ENCODE measurements at places on chromosomes 2 and 18.

DNA sequence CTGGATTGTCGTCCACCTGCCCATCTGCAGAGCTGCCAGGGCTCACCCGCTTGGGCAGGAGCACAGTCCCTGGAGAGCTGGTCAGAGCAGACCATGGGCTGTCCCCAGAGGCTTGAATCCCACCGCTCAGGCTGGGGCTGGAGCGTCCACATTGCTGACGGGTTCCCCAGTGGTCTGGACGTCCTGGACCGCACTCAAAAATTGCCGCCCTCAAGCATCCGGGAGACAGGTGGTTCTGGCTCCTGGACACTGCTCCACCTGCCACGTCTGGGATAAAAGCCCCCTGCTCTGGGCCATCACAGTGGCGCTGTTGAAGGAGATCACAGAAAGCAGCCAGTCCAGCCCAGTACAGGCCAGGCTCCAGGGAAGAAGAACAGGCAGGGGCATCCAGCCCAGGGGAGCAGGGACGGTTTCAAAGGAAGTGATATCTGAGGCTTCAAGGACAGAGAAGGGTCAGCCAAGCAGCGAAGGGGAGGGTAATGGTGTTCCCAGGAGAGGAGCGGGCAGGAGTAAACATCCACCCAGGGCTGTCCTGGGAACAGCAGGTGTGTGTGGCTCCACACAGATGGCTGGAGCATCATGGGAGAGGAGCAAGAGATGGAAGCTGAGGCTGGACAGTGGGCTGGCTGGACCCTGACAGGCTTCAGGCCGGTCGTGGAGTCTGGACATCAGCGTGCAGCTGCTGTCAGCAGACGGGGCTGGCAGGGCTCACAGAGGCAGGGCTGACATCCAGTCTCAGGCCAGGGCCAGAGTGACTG, 21.9 kb upstream of the ID2 start:
- DNase-seq, result peak; percentile 74

GRCh38 chr2:38751596-38752410, 642 bp upstream of the SRSF7 start:
- DNase-seq, result peak; percentile 70

- DNase-seq, result no peak
Observed at GRCh38 chr18:13372531-13372951, 154.0 kb downstream of the LDLRAD4 start.

GRCh38 chr18:9791991-9792390, 83.9 kb downstream of the RAB31 start:
- no peak for DNase-seq

DNA sequence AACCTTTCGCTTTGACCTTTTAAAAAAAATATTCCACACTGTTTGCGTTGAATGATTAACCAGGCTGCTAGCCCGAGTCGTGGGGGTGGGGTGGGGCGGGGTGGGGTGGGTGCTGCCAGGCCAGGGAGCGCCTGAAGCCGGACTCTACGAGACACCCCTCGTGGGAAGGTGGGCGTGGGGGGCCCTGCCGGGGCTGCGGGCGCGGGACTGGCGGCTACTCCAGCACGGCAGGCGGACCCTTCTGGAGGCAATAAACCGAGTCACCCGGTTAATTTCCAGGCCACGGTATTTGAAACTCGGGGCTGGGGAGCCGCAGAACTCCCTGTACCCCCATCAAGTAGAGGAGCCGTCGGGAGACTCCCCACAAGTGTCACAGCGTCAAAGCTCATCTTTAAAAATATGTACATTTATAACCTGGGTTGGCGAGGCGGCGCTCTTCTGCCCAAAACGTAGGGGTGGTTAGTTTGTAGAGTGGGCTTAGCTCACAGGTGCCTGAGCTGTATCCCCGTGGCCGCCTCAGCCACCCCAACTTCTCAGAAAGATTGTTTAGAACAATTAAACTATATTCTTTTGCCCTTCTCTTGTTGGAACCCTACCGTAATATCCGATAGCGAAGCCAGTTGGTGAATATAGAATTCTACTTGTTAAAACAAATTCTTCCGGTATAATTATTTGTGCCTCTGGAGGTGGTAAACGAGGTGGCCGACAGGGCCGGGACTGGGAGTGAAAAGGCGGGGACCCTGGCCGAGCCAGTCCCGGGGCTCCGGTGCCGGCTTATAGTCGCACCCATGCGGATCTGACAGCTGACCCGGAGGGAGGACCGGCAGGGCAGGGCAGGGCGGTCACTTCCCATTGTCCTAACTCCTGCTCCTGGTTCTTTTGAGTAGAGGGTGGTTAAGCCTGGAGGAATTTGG, 1.4 kb downstream of the B3GNT2 start:
- DNase-seq, result peak; percentile 47

GRCh38 chr2:215320679-215321078, 8.8 kb downstream of the ATIC start:
- DNase-seq, result no peak

DNA sequence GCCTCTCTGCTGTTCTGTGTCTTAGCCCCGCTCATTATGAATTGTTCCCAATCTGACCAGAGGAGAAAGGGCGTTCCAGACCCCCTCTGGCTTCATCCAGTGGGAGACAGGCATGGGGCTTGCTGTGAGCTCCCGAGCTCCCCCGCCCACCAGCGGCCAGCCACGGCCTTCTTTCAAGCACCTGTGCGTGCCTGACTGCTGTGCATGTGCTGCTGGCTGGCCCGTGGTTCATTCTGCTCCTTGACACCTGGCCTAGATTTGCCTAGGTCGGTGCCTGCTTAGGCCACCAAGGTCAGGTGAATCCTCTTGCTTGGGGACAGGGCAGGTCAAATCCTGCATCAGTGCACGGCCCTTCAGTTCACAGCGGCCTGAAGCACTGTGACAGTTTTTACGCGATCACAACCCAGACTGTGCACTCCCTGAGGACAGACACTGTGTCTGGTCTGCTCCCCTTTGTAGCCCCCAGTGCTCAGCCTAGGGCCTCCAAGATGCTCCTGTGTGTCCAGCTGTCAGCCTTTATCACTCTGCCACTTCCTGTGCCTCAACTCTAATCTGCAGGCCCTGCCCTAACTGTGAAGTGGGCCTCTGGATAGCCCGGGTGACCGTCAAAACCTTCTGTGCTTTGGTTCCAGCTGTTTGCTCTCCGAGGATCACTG, 3.6 kb upstream of the LPIN1 start:
- peak; percentile 31 for DNase-seq

DNA sequence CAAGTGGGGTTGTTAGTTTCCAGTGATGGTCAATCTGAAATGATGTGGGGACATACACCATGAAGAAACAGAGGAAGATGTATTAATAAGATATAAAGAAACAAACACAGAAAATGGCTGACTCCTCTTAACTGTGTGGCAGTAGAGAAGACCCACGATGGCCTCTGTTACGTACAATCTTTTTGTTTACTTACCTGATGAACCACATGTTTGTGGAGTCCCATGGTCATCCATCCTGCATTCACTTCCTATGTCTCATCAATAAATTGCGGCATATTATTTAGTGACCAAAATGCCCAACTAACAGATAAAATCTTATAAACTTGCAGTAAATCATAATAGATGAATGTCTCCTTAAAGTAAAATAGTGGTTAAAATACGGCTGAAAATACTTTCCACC, 740.1 kb upstream of the LINC00305 start:
- no peak for DNase-seq

DNA sequence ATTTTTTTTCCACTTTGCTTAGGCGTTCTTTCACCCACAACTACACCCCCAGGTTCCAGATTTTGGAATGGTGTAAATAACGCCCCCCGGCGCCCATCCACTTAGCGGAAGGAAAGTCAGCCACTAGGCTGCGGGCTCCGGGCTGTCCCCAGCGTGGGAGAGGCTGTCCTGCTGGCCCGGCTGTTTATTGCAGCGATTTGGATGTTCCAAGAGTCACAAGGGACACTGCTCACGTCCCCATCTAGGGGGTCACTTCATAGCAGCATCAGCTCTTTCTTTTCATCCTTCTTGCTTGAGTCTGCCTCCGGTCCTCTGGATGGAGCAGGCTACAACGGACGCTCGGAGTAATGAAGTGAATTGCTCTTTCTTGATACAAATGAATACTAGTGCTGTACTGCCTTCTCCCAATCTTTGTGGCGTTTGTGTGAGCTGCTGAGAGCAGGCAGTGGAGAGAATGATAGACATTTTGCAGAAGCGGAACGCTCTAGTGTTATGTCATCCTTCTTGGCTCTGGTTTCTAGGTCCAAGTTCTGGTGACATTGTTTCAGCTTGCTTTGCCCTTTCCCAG, 50.7 kb upstream of the PAIP2B start:
- peak; percentile 76 for DNase-seq

DNA sequence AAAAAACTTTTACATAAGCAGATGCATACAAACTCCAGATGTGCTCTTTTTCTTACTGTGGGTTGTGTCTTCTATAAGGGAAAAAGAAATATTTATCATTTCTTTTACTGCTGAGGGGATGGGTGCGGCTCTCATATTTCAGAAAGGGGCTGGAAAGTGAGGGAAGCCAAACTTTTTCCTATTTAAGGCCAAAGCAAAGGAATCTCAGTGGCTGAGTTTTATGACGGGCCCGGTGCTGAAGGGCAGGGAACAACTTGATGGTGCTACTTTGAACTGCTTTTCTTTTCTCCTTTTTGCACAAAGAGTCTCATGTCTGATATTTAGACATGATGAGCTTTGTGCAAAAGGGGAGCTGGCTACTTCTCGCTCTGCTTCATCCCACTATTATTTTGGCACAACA, at the start of gene COL3A1:
Gene COL3A1, plus strand, starts transcription at position 210 of the 400 bp plus-strand sequence. Its CDS starts 117 bp downstream, at position 327.
- no peak for DNase-seq

DNA sequence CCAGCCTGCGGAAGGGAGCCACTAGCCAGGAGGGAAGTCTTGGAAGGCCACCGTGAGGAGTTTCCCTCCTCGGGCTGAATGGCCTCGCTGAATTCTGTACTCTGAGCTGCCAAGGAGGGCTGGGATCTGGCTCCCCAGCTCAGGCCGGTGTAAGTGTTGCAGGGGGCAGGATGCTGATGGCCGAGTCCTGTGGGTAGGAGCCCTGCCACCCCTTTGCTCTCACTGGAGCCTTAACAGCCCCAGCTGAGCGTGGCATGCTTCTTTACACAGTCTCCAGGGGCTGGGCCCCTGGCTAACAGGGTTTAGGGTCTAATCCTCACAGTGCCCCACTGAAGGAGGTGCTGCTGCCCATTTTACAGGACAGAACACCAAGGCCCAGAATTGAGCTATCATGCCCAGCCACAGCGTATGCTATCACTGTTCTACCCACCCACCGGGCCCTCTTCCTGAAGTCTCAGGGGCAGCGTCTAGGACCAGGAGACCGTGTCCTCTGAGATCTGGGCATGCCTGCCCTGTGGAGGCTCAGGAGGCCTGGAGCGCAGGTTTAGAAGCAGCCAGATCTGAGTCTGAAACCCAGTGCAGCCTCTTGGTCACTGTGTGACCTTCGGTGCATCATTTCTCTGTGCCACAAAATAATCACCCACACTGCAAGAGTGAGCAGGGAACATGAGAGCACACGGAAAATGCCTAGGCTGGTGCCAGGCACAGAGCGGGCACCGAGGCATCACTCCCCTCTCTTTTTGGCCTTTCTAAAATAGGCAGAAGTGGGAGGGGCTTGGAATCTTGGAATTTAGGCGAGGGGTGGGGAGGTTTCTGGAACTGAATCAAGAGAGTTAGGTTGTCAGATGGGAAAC, 42.9 kb downstream of the TMEM37 start:
- no peak for DNase-seq

GRCh38 chr18:48319801-48320638, 89.2 kb downstream of the ZBTB7C start:
- peak; percentile 100 for DNase-seq

- DNase-seq, result no peak
Observed at GRCh38 chr2:122244598-122245229, 489.3 kb downstream of the TSN start.

- DNase-seq, result no peak
Observed at GRCh38 chr2:172082105-172082943, 3.0 kb upstream of the DLX1 start.

GRCh38 chr2:240336820-240337427, 98.5 kb upstream of the GPC1 start:
- DNase-seq, result no peak

DNA sequence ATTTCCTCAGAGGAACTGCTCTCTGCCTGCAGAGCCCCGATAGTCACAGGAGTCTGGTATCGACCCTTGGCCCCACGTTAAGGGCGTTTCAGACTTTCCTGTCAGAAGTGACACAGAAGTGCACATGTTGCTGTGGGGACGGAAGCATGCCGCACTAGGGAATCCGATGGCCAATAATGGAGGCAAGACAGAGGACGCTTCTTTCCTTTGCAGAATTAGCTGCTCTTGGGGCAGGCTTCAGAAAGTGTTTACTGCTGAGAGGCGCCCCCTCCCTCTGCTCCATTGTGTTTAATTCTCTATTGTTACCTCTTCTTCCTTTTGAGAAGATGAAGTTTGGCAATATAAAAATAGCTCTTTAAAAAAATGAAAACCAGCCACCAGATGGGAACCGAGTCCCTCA, 118.6 kb upstream of the EML6 start:
- DNase-seq, result no peak

DNA sequence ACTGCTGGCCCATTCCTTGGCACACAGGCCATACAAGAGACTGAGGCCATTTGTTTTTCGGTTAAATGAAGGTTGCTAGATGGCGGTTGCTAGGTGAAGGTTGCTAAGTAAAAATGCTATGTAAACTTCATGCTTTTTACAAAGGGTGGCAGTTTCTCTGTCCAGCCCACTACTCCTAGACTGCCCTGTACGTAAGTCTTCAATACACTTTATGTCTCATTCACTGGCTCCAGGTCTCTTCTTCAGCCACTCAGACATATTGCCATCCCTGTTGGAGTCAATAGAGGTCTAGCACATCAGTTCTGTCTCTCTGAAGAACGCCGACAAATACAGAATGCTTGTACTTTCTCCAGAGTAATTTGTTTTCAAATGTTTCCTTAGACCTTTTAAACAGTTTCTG, 370.9 kb upstream of the RND3 start:
- no peak for DNase-seq

GRCh38 chr18:79804130-79804787, 6.5 kb downstream of the KCNG2 start:
- DNase-seq, result no peak

DNA sequence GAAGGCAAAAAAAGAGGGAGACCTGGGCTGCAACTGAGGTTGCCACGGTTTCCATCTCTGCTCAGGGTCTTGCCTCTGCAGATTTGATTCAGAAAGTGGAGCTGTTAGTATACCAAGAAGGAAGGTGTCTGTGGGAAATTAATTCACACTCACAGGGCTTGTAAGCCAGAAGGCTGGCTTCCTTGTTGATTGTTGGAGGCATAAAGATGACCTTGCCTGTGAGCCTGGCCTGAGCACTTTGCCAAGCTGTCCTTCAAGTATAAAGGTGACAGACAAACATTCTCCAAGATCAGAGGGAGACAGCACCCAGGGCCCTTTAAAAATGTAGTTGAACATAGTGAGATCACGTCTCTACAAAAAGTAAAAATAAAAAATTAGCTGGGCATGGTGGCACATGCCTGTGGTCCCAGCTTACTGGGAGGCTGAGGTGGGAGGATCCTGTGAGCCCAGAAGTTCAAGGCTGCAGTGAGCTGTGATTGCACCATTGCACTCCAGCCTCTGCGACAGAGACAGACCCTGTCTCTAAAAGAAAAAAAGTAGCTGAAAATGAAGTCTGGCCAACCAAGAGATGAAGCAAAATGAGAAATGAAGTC, 91.2 kb upstream of the UXS1 start:
- no peak for DNase-seq
